ENCODE measurements at places on chromosomes 1 and 21.

- no peak for DNase-seq
These were observed 22.0 kb upstream of the ZBTB18 start for GRCh38 chr1:244029124-244029523.

DNA sequence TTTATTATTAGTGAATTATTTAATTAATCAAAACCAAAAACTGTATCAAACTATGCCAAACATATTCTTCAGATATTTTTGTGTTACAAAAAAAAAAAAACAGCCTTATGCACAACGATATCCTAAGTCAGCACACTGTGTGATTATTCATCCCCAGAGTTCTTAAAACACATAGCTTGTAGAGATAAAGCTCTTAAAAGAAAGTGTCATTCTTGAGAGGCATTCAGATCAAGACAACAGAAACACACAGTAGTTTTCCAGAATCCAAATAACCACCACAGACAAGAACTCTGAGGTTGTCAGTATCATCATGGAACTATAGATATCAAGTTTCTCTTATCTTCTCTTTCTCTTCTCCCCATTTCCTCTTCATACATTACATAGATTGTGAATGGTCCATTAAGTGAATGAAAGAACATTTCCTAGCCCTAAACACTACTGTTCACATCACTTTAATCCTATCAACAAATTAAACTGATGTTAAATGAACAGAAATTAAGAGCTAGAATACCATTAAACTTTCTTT lies 13.5 kb downstream of the ZZZ3 start:
- DNase-seq, result no peak

DNA sequence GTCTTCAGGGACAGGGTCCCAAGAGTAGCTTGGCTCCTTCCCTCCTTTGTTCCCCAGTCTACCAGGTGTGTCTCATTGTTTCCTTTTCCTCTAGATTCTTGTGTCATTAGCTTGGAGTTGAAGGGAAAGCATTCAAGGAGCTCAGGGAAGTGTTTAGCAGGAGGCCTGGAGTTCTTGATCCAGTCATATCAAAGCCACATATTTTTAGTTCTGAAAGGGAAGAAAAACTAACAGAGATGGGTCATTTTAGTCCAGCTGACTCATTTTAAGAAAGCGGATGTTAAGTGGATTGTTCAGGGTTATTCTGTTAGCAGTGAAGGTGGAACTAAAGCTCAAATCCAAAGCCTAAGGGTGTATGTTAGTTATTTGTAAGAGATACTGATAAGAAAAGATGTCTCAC lies 721 bp downstream of the C1orf54 start:
- DNase-seq, result no peak

DNA sequence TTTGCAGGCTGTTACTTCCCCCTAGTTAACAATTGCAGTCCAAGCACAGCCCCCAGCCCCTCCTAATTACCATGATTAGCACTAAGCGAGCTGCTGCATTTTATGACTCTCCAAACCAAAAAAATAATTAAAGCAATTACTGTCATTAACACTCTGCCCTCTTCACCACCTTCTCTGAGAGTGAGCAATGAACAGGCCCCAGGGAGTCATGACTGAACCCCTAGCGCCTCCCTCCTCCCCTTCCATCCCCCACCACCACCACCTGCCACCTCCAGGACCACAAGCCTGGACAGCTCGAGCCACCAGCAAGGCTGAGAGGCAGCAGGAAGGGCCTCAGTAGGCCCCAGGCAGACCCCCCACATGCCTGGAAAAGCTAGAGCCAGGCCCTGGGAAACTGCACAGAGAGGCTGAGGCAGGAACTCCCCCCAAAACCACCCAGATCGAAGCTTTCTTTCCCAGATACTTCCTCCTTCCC lies 35.5 kb upstream of the ZC3H12A start:
- DNase-seq, result no peak
